ENCODE measurements at places on chromosomes 7 and 10.

- DNase-seq, result no peak
Measured at GRCh38 chr10:87546210-87546609, 41.5 kb downstream of the MINPP1 start.

GRCh38 chr10:127506094-127506493 lies 43.0 kb upstream of the NPS start:
- no peak for DNase-seq

- no peak for DNase-seq
Measured at GRCh38 chr7:42628054-42628453, 283.8 kb downstream of the C7orf25 start.

- DNase-seq, result no peak
Measured at GRCh38 chr10:37552881-37553280, 304.5 kb downstream of the ZNF248 start.

DNA sequence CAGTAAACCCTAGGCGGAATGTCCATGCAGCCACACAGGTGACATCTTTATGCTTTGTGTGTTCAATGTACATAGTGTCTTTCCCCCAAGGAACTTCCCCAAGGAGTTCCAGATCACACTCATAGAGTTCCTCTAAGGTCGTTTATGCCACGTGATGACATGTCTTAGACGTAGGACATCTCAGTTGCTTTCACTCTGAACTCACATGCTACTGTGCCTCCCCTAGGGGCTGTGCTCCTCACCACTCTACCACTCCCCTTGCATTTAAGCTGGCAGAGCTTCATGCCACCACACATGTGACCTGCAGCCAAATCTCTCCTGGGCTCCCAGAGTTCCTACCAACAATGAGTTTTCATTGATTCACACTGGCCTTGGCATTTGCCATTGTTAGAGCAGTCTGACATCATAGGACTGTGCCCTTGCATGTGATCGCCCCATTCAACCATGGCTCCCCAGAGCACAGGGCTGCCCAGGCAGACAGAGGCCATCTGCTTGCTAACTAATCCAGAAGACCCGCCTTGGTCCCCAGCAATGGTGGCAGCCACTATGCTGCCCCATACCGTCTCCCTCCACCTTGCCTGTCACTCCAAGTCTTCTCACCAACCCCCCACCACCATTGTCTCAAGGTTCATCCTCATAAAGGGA lies 95.3 kb upstream of the MACROH2A2 start:
- no peak for DNase-seq

- no peak for DNase-seq
Measured at GRCh38 chr7:30411897-30412296, 66.7 kb downstream of the NOD1 start.

DNA sequence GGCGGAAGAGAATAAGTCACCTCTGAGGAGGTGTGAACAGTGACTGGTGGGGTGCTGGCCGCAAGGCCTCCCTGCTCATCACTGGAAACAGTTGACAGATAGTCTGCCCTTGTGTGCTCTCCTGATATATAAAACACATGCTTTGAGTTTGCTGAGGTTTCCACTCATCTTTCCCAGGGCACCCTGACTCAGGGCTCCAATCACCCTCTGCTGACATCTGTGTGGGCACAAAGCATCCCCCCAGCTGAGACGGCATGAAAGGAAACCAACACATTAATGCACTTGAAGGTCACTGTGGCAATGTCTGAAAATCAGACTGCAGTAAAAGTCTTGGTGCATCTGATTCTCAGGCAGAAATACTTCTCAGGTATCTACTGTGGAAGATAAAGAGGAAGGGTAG lies 49.8 kb downstream of the EPDR1 start:
- DNase-seq, result no peak

GRCh38 chr7:92621026-92621540 lies 30.9 kb upstream of the FAM133B start:
- peak; percentile 92 for DNase-seq

- DNase-seq, result no peak
Measured at GRCh38 chr10:60123668-60124067, 217.3 kb upstream of the CCDC6 start.

- DNase-seq, result peak; percentile 27
Measured at GRCh38 chr7:139511315-139511714, 12.2 kb upstream of the CLEC2L start.

- DNase-seq, result peak; percentile 24
Measured at GRCh38 chr10:108775911-108776475, 1147.3 kb downstream of the XPNPEP1 start.

- DNase-seq, result no peak
Measured at GRCh38 chr7:22319424-22320403, 37.2 kb downstream of the RAPGEF5 start.

DNA sequence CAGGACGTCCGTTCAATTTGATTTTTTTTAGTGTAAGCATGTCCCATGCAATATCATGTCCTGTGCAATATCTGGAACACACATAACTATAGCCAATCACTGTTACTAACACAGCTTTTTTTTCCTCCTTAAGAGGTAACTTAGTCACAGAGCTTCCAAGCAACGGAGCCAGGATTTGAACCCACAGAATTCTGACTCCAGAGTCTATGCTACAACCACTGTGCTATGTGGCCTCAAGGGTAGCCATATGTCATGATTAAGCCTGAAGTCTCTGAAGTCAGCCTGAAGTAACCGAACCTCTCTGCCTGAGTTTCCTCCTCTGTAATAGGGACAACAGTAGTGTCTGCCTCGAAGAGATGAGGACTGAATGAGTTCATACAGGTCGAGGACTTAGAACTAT lies 42.2 kb upstream of the TCF7L2 start:
- no peak for DNase-seq

GRCh38 chr10:93334901-93335327 lies 147.2 kb downstream of the MYOF start:
- DNase-seq, result peak; percentile 76

GRCh38 chr7:82729172-82730030 lies 285.8 kb upstream of the CACNA2D1 start:
- DNase-seq, result peak; percentile 80

DNA sequence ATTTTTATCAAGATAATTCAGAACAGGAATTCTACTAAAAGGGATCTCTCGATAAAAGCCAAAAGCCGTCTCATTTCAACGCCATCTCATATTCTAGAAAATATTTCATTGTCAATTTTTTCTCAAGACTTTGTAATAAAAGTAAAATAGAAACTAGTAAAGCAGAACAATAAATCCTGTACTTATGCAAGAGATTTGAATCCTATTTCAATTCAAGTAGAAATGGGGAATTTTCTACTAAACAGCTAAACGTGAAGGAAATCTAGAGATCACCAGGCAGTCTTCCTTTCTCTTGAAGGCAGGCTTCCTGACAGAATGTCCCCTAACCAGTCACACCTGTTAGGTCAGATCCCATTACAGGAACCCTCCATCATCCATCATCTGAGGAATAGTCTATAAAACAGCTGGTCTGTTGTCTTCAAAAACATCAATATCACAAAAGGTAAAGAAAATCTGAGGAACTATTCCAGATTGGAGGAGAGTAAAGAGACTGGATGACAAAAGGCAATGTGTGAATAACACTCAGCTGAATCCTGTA lies 23.7 kb downstream of the USP6NL start:
- no peak for DNase-seq

DNA sequence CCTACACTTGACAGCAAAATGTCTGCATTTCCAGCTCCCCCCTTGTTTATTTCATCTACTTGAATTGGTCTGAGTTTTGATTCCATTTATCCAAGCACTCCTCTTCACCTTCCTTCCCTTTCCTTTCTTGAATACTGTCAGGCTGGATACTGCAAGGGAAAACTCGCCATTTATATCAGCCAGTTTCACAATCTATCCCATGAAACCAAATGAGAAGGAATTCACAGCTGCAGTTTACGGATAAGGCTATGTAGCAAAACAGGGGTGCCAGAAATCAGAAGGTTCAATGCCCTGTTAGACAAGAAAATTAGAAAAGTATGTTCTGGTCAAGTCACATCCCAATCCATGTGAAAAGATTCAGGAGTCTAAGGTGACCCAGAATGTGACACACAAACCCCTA lies 28.1 kb downstream of the CCDC6 start:
- DNase-seq, result no peak

DNA sequence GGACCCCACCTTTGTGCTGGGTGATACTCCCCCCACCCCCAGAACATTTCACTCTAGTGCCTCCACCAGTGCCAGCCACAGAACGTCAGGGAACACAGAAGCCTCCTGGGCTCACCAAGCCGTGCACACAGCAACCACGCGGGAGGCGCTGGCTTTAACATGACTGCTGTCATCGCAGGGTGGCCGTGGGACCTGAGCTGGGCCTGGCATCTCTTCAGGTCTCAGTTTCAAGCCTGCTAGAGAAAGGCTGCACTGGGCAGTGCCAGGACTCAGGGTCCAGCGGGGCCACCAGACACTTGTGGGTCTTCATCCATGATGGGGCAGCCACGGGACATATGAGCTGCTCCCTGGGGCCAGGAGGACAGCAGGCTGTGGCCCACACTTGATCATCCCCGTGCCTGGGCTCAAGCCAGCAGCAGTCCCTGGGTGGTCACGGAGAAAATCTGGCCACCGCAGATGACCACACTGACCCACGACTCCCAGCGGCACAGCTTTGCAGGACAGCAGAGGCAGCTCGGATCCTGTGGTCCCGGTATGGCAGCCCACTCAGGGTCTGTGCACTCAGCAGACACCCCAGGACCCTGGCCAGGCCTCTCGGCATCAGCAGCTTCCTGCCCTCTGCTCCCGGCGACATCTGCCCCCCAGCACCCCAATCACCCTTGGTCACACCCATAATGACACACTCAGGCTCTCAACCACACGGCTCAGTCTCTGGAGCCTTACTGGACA lies 44.2 kb downstream of the CAMK2B start:
- DNase-seq, result no peak

DNA sequence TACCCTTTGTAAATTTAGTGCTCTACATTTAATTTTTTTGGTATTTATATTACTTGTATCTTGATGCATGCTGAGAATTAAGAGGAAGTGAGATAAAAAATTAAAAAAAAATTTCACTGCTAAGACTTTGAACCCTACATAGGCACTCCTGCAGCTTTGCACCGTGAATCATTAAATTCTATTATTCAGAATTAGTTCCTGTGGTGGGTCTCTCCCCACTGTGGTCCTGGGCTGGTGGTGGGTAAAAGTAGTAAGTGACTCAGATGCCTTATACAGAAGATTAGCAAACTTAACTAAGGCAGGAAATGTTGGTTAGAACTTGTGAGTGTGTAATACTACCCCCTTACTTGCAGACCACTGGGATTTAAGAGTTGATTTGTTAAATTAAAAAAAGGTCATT lies 72.6 kb downstream of the AP3M1 start:
- no peak for DNase-seq

DNA sequence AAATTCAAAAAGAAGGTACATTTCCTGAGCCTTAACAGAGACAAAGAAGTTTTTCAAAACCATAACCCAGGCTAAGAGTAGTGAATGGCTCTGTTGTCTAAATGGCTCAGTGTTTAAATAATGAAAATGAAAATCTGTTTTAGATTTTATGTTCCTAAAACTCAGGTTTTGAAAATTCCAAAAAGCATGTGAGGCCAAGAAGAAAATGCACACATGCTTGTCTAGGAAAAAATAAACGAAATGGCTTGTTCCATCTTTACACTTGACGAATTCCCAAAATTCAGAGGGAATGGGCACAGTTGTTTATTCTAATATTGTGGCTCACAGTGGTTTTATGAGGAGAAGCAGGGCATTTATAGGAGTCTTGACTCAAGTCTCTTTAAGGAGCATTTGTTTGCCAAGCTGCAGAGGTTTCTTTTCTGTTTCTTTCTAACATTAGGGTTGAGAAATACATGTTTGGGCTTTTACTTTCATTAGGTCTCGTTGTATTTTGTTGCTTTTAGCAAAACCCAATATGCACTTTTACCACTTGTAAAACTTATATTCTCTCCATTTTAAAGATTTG lies 527.6 kb upstream of the ANKRD30A start:
- peak; percentile 52 for DNase-seq

GRCh38 chr10:5975641-5976473 lies 1.5 kb downstream of the IL15RA start:
- peak; percentile 41 for DNase-seq

DNA sequence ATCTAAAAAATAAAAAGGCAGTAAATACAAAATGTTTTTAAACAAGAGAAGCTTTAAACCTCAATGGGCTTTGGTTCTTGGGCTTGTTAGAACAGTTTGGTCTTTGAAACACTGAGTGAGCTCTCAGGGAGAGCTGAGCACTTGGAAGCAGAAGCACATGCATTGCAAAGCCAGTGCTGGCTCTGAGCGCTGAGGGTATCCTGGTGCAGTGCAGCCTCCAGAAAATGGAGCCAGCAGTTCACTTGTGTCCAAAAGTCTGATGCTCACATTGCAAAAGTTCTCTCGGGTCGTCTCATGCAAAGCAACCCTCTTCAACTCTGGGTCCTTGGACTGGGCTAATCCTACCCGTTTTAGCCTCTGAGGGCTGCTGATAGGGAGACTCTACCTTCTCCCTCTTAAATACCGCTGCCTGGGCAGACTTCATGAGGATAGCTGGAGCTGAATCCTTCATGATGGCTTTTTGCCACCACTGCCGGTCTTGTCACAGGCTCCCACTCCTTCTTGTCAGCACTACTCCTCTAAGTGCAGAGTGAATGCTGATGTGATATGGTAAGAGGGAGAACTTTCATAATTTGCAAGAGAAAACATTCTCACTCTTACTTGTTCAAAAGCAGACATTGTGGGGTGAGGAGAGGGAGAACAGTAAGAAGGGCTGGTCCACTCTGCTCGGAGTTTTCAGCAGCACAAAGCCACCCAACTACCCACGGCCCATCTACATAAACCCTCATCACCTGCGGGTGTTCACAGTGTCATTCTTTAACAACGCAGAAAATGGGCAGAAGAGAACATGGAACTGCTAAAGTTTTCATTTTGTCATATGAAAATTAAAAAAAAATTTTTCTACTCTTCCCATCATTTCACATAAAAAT lies 42.2 kb upstream of the BMPER start:
- DNase-seq, result no peak
